ENCODE measurements at places on chromosomes 6 and 20.

DNA sequence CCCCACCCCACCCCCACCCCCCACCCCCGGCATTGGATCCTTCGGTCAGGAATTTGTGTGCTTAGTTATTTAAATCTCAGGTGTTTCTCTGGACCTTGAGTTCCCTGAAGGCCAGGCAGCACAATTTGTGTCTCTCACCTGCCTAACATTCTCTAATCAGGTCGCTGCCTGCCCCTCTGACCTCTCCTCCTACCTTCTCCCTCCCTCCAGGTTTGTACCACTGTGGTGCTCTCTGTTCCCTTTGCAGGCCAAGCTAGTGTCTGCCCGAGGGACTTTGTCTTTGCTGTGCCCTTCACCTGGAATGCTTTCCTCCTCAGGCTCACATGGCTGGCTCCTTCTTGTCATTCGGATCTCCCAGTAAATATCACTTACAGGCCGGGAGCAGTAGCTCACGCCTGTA lies 131.4 kb upstream of the SLC2A12 start:
- no peak for DNase-seq

GRCh38 chr20:34045294-34045693 lies 51.6 kb downstream of the RALY start:
- DNase-seq: peak; percentile 52

DNA sequence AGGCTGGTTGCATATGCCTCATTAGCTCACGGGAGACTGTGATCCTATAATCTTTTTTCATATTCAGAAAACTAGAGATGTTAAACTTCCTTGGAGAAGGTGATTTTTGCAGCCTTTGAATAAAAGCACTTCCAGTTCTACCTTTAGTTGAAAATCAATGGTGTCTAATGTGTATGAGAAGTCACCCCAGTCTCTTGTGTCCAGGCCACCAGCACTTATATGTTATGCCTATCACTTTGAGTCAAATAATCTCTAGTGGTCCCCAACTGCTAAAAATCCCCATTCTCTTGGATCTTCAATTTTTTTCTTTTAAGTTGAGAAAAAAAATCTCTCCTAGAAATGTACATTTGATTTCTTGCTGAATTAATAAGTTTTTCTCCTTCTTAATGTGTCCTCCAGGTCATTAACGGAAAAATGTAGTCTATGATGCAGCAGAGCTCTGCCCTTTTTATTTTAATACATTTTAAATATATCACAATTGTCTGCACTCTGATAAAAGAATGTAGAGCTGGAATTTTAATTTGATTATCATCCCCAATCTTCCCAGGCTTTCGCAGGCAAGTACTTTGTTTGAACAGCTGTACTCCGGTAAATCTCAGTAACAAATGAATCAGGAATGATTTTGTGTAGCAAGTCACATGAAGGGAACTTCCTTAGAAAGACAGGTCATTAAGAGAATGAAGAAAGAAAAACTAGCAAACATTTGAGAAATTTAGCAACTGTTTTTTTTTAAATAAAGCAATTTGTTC lies 147.0 kb downstream of the SOX4 start:
- no peak for DNase-seq

- DNase-seq: no peak
These were observed at the start of gene GCNT2 for GRCh38 chr6:10521104-10521808. GCNT2 (plus strand) TSS chr6:10521351; CDS start chr6:10528912, 7,561 bp downstream.

GRCh38 chr6:30903236-30903635 lies 4.8 kb upstream of the GTF2H4 start:
- DNase-seq: no peak

GRCh38 chr6:144912474-144912873 lies 627.3 kb downstream of the UTRN start:
- DNase-seq: no peak

DNA sequence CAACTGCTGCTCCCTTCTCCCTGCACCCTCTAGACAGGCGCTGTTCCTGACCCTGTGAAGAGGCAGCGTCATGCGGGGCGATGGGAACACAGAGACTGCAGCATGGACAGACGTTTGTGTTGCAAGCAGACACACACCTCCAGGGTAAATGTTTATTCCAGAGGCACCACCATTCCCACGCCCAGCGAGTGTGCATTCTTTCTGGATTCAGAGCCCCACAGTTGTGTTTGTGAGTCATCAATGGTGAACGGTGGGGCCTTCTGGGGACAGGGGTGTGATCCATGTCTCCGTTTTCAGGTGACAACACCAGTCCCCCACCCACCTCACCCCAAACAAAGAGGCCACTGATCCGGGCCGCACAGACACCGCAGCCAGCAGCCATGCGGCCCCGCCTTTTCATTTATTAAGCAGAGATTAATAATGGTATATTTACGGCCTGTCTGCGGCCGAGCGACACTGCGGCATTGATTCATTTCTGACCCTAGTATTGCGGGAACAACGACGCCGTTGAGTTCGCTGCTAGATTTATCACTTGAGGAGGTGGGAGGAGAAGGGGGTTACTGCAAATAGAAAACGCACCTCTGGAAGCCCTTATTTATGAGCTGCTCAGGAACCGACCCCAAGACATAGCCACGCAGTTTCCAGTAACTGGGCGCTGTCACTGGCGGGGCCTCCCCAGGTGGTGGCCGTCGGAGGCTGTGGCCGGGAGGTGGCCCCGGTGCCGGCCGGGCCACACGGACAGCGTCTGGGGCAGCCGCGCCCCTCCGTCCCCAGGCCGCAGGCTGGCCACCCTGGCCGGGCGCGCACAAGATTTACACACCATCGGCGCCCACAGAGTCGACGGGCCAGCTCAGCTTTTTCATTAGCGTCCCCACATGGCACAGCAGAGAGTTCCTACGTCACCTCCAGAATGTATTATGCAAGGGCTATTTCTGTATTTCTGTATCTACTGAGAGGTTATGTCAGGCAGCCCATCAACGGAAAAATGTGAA lies 367.6 kb downstream of the THBS2 start:
- DNase-seq: peak; percentile 30

DNA sequence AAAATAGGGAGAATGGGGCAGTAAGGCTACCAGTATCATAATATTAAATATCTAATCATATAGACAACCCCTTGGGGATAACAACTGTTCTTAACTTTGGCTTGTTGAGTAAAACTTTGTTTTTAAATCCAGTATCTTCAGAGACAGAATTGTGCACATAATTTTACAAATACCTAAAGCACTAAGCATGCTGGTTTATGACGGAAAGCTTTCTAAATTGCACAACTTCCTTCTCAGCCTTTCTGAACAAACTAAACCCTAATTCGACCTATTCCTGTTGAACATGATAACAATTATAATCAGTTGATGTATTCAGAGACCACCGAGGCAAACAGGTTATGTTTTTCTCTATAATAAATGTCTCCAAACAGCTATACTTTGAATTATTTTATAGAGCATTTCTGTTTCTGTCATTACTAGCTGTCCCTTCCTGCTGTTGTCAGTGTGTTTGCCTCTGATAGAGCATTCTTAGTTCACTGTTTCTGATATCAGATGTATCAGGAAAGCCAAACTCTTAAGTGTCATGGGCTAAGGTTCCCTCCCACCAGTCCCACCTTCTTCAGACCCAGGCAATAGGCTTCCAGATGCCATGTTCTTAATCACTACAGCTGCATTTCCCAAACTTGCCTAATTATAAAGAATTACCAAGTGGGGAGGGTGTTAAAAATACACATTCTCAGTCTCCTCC lies 8.7 kb downstream of the ZHX3 start:
- DNase-seq: no peak

GRCh38 chr20:32607727-32608663 lies 22.9 kb upstream of the NOL4L start:
- no peak for DNase-seq

DNA sequence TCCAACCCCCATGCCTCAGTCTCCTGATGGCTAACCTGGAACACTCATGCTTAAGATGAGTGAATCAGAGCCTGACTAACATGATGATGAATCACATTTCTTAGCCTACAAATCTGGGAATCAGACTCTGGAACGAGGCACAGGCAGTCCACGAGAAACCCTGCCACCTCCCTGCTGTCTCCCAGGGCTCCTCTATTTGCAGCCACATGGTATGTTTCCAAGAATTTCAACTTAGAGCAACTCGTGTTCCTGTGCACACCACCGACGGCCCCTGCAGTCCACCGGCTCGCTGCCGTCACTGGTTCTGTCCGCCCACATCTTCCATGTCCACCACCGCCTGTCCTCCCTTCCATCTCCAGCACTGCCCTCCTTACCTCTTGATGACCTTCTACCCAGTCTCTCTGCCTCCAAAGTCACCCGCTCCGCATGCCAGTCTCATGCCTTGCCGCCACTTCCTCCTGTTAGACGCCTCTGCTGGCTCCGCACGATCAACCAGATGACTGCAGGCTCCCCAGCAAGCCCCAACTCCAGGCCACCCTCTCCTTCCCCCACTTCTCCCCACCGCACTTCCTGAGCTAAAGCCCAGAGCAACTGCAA lies 87.6 kb downstream of the AGPAT4 start:
- DNase-seq: peak; percentile 41

- DNase-seq: no peak
These were observed 213.7 kb downstream of the ANKRD60 start for GRCh38 chr20:58014628-58015315.

GRCh38 chr6:5094327-5094726 lies 9.2 kb downstream of the PPP1R3G start:
- peak; percentile 21 for DNase-seq

DNA sequence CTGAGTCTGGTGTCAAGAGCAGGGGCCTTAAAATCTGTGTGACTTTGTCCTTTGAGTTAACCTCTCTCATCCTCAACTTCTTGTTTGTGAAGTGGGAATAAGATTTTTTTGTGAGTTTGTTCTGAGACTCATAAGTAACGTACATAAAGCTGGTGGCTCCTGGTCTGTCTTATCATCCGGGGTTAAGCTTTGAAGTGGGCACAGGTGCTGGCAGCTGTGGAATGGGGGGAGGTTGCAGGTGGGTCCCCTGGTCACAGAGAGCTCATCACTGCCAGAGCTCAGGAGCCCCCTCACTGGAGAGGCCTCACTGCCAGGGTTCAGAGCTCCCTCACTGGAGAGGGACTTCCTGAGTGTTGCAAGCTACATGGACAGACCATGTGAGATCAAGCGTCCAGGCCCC lies 174.1 kb downstream of the NRN1 start:
- DNase-seq: no peak

- DNase-seq: no peak
These were observed 268.6 kb downstream of the DLL1 start for GRCh38 chr6:170022291-170022722.

DNA sequence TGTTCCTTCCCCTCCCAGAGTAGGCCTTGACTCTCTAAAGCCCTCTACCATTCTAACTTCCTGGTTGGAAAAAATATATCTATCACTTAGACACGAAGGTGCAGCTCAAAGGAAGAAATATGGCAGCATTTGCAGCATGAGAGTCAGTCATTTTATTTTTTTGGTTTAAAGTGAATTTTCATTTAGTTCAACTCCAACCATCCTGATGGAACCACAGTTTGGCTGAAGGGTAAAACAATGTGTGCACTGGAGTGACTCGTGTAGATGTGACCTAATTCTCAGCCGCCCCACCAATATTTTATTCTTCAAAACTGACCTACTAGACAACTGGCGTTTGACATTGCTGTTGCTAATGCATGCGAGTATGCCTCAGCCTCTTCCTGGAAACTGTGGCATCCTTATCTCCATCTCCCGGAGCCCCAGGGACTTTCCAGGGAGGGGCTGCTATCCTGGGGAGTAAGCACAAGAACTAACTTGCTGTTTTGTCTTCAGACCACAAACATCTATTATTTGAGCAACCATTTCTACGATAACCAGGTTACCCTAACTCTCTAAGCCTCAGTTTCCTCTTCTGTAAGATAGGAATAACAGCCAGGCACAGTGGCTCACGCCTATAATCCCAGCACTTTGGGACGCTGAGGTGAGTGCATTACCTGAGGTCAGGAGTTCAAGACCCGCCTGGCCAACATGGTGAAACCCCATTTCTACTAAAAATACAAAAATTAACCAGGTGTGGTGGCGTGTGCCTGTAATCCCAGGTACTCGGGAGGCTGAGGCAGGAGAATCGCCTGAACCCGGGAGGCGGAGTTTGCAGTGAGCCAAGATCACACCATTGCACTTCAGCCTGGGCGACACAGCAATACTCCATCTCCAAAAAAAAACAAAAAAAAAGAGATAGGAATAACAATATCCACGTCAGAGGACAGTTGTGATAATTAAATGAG lies 148.7 kb upstream of the JARID2 start:
- no peak for DNase-seq

DNA sequence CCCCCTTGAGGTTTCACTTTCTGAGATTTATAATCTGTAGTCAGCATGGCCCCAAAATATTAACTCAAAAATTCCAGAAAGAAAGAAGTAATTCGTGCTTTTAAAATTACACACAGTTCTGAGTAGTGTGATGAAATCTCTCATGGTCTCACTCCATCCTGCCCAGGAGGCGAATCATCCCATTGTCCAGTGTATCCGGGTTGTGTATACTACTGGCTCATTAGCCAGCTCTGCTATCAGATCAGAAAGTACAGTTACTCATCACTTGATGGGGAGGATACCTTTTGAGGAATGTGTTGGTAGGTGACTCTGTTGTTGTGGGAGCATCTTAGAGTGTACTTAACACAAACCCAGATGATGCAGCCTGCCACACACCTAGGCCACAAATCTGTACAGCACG lies 65.2 kb downstream of the CDC5L start:
- DNase-seq: no peak

DNA sequence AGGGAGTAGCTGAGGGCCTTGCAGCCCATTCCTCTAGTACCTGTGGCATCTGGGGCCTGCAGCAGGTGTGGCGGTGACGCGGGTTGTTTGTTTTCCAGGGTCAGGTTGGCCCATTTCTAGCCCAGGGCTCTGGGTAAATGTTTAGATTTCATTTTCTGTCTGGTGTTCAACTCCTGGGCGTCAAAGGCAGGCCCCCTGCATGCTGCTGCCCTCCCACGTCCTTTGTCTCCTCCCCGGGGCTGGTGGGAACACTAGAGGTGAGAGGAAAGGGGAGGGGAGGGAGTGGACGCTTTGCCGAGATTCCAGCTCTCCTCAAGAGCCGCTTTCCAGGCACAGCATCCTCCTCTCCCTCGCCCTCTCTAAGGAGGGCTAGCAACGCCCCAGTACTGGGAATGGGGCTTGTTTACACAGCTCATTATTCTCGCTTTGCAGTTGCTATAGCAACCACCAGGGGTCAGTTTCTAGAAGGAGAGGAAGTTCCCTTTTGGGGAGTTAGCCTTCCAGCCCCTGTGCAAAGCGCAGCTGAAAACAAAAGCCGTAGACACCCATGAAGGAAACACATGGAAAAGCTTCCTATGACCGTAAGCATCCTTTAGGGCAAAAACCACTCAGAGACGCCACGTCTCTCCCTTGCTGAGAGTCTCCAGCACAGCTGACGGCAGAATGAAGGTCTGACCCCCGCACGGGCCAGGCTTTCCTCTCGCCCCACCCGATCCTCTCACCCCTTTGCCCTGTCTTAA lies 170.6 kb downstream of the LY86 start:
- peak; percentile 81 for DNase-seq

- peak; percentile 70 for DNase-seq
These were observed 68.7 kb upstream of the MYL9 start for GRCh38 chr20:36472637-36473090.
